ENCODE measurements at places on chromosomes 7 and 10. TPM values are rescaled to one million over a fixed set of nuclear protein-coding genes. Genes with fewer than 3 reads are reported as not detected.

Gene TAS2R41
- not detected for total RNA-seq

Gene HOXA2
- 1.5 TPM for total RNA-seq

Gene FLNC
- total RNA-seq, result 37.3 TPM

Gene PLA2G12B
- not detected for total RNA-seq

Gene FKBP6
- not detected for total RNA-seq

Gene FZD8
- total RNA-seq, result 6.5 TPM

Gene PIP
- total RNA-seq, result not detected

Gene AKR1C1
- total RNA-seq, result 143 TPM

Gene RGR
- 1.5 TPM for total RNA-seq

Gene MKX
- 1.1 TPM for total RNA-seq

Gene PAX4
- total RNA-seq, result not detected

All from omental fat pad (tissue), 4 donors.